ENCODE measurements at places on chromosomes 2 and 18. TPM values are rescaled to one million over a fixed set of nuclear protein-coding genes. Genes with fewer than 3 reads are reported as not detected.

DNA sequence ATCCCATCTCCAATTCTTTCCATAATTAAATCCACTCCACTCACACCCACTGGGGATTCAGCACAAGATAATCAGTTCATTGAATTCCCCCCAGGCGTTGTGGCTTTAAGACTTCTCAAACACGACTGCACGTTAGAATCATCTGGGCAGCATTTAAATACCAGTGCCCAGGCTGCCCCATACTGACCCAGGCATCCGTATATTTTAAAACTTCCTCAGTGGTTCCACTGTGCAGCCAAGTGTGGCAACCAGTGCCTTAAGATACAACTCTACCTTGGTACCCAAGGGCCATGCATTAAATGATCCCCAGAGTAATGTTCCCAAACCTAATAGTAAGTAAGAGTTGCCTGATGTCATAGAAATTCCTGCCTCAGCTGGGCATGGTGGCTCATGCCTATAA is 54.3 kb upstream of the BZW1 start:
- no peak overlapping the region for H3K27ac ChIP-seq
- H3K36me3 ChIP-seq, result no peaks in the 10 kb centered on the region
- H3K27me3 ChIP-seq, result no peaks in the 10 kb centered on the region
- DNase-seq, result peak; percentile 44
- peaks cover 28% of the 10 kb centered on the region for H3K4me1 ChIP-seq

GRCh38 chr2:43906448-43907109 is 67.8 kb downstream of the ABCG8 start:
- DNase-seq, result no peak
- H3K36me3 ChIP-seq, result peaks cover 46% of the 10 kb centered on the region
- H3K4me3 ChIP-seq, result no peak overlapping the region
- no peak overlapping the region for H3K27ac ChIP-seq

DNA sequence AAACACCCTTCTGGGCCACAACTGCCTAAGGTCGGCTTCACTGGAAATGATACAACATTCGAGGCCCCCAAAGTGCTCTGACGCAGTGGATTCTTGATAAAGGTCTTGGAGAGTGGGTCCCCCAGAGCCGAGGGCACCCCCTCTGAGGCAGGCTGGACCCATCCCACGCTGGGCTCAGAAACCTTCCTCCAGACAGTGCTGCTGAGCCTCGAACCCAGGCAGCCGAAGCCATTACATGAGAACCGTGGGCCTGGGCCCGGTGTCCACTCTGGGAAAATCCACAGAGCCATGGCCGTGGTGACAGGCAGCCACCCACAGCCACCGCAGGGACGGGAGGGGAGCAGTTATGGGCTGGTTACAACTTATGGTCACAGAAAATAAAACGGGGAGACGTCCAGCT is 81.4 kb upstream of the ID2 start:
- no peaks in the 10 kb centered on the region for H3K27me3 ChIP-seq
- no peak overlapping the region for H3K4me3 ChIP-seq
- no peak overlapping the region for H3K27ac ChIP-seq
- no peaks in the 10 kb centered on the region for H3K36me3 ChIP-seq
- no peaks in the 10 kb centered on the region for H3K4me1 ChIP-seq

- no peak for DNase-seq
- H3K27ac ChIP-seq, result no peak overlapping the region
- no peaks in the 10 kb centered on the region for H3K4me1 ChIP-seq
- H3K4me3 ChIP-seq, result no peak overlapping the region
Measured at GRCh38 chr2:55958756-55959155, 35.2 kb upstream of the EFEMP1 start.

GRCh38 chr2:9570182-9571060 is 14.8 kb upstream of the ADAM17 start:
- no peaks in the 10 kb centered on the region for H3K36me3 ChIP-seq
- H3K4me3 ChIP-seq, result no peak overlapping the region
- H3K27me3 ChIP-seq, result no peaks in the 10 kb centered on the region
- no peak for DNase-seq
- no peaks in the 10 kb centered on the region for H3K4me1 ChIP-seq

DNA sequence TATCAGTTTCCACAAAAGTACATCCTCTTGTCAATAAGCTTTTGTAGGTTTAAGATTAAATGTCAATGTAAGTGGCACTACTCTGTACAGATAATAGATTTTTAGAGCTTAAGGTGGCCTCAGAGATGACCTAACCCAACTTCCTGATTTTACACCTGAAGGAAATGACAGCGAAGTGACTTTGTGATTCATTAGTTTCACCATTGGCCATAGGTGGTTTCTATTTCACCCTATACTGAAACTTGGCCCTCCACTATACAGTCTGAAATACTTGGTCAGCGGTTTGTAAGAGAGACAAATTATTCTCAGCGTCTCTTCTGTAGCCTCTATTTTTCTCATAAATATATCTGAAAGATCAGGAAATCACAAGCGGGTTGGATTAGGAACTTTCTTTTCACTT is 330.4 kb upstream of the FAM98A start:
- no peaks in the 10 kb centered on the region for H3K27me3 ChIP-seq
- no peaks in the 10 kb centered on the region for H3K36me3 ChIP-seq
- no peak overlapping the region for H3K27ac ChIP-seq
- H3K4me1 ChIP-seq, result no peaks in the 10 kb centered on the region

GRCh38 chr2:96869281-96869821 is 529 bp downstream of the SEMA4C start:
- no peaks in the 10 kb centered on the region for H3K36me3 ChIP-seq
- H3K27me3 ChIP-seq, result no peaks in the 10 kb centered on the region
- DNase-seq, result no peak
- peaks cover 21% of the 10 kb centered on the region for H3K4me1 ChIP-seq
- H3K27ac ChIP-seq, result no peak overlapping the region
- peak overlapping the region; percentile 67 for H3K4me3 ChIP-seq

DNA sequence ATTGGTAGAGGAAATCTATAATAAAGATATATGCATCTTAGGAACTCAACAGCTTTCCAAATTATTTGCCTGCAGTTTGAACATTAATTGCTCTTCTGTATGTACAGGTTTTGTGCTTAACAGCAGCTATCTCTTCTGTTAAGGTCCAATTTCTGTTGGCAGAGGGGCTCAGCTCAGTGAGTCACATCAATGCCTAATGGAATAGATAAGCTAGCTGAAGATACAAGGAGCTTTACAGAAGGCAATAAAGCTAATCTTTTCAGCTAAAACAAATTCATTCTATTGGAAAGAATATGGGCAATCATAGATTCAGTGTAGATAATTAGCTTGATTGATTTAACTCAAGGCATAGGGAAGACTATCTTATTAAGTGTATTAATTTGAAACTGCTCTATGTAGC is 58.4 kb upstream of the UNC80 start:
- H3K27ac ChIP-seq, result no peak overlapping the region
- H3K36me3 ChIP-seq, result no peaks in the 10 kb centered on the region

GRCh38 chr18:63074981-63075404 is 244.6 kb downstream of the BCL2 start:
- no peak for DNase-seq
- no peaks in the 10 kb centered on the region for H3K36me3 ChIP-seq
- H3K27me3 ChIP-seq, result no peaks in the 10 kb centered on the region
- no peak overlapping the region for H3K4me3 ChIP-seq
- H3K4me1 ChIP-seq, result no peaks in the 10 kb centered on the region
- no peak overlapping the region for H3K27ac ChIP-seq

GRCh38 chr2:72974436-72974754 is 57.1 kb downstream of the EMX1 start:
- no peaks in the 10 kb centered on the region for H3K4me1 ChIP-seq
- no peak for DNase-seq
- H3K27me3 ChIP-seq, result peaks cover 3% of the 10 kb centered on the region
- H3K36me3 ChIP-seq, result no peaks in the 10 kb centered on the region

DNA sequence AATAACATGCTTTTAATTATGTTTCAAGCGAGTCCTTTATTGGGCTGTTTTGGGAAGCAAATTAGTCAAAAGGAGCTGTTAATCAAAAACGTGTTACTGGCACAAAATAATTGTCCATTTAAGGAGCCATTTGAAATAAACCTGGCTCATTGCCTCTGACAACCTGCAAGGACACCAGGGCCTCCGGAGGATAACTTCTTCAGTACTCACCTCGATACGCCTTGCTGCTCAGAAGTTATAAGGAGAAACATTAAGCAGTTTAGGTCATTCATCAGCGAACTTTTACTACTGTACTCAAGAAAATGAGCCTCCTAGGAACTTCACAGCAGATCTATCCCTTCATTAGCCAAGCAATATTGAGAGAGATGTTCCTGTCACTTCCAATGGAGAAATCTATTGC is 1579.2 kb upstream of the ACVR2A start:
- H3K27ac ChIP-seq, result no peak overlapping the region
- H3K4me1 ChIP-seq, result no peaks in the 10 kb centered on the region
- no peak for DNase-seq
- no peaks in the 10 kb centered on the region for H3K27me3 ChIP-seq

DNA sequence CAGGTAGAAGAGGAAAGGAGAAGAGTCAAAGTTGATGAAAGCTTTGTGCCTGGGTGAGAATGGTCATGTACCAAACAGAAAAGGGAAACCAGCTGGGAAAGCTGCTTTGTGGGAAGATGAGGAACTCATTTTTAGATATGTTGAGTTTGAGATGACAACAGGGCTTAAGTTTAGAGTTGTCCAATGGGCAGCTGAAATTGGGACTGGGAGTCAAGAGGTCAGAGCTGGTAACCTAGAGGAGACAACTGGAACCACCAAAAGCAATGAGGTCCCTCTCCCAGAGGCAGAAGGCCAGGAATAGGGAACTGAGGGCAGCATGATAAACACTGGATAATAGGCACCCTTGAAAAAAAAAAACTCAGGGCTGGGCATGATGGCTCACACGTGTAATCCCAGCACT is 48.8 kb downstream of the SLC4A1AP start:
- H3K27me3 ChIP-seq, result no peaks in the 10 kb centered on the region
- H3K36me3 ChIP-seq, result no peaks in the 10 kb centered on the region
- H3K27ac ChIP-seq, result no peak overlapping the region
- DNase-seq, result no peak

DNA sequence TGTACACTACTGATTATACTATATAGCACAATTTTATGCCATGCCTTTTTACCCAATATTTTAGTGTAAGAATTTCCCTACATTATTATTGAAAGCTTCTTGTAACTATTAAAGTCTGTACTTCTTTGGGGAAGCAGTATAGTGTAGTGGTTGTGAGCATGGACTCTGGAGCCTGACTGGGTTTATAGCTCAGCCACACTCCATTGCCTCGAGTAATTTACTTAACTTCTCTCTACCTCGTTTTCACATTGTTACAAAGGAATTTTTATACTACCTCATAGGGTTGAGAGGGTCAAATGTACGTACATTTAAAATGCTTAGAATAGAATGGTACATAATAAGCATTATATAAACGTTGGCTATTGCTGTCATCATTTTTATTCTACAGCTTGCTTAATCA is 139.2 kb downstream of the UBR3 start:
- peaks cover 4% of the 10 kb centered on the region for H3K36me3 ChIP-seq
- no peaks in the 10 kb centered on the region for H3K27me3 ChIP-seq
- no peak overlapping the region for H3K4me3 ChIP-seq
- H3K4me1 ChIP-seq, result no peaks in the 10 kb centered on the region
- no peak overlapping the region for H3K27ac ChIP-seq

DNA sequence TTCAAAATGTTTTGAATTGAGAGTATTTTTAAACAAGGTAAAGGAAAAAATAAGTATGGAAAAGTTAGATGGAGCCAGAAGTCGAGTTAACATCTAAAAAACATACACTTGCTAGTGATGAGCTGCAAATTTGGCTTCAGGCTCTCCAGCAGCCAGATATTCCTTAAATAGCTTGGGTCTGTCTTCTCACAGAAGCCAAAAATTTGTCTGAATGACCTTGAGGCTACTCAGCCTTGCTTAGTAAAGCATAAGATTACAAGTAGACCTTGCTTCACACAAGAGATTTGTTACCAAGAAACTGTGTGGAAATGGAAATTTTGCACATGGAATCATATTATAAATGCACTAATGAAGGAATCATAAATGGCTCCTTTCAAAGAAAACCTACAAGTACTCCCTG is 40.8 kb upstream of the GRB14 start:
- no peak for DNase-seq
- no peaks in the 10 kb centered on the region for H3K4me1 ChIP-seq
- H3K4me3 ChIP-seq, result no peak overlapping the region
- H3K27me3 ChIP-seq, result no peaks in the 10 kb centered on the region

DNA sequence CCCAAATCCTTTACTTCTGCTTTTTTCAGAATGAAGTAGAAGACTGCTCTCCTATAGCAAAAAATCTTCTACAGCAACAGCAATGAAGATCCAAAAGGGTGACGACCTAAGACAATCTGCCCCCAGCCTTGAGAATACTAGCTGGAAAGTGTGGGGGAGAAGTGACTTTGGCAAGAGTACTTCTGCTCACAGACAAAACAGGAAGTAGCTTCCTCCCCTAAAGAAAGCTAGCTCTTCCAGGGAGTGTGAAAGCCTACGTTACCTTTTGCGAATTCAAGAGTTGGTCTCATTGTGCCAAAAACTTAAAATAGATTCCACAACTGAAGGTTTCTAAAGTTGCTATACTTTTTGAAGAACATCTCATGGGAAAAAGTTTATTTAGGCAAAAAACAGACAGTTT is 1069.2 kb upstream of the CHAC2 start:
- H3K4me3 ChIP-seq, result no peak overlapping the region
- H3K27me3 ChIP-seq, result no peaks in the 10 kb centered on the region
- no peak for DNase-seq
- H3K4me1 ChIP-seq, result no peaks in the 10 kb centered on the region
- no peak overlapping the region for H3K27ac ChIP-seq
- no peaks in the 10 kb centered on the region for H3K36me3 ChIP-seq

DNA sequence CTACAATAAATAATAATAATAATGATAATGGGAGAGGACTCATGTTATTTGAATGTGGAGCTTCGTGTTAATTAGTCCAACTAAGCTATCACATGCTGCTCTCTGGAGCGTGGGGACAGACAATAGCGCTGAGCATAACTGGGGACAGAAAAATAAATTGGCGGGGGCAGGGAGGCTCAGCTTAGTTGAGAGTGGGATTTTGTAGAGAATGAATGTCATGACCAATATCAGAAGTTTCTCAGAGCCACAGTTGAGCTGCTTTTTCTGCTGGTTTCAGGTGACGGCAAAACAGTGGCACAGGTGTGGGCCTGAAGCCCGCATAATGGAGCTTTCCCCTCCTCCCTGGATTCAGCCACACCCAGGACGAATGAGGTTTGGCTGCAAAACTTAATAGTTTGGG is 111.1 kb upstream of the CAB39 start:
- H3K4me3 ChIP-seq, result no peak overlapping the region
- H3K4me1 ChIP-seq, result peaks cover 17% of the 10 kb centered on the region
- DNase-seq, result peak; percentile 36
- no peak overlapping the region for H3K27ac ChIP-seq
- H3K27me3 ChIP-seq, result no peaks in the 10 kb centered on the region
- no peaks in the 10 kb centered on the region for H3K36me3 ChIP-seq

TANC1 gene
- not detected for total RNA-seq

ZNF2 gene
- total RNA-seq, result 7.1 TPM

SGPP2 gene
- not detected for total RNA-seq

IL36G gene
- total RNA-seq, result not detected

TCF7L1 gene
- total RNA-seq, result not detected

TMEM37 gene
- total RNA-seq, result not detected

IL1B gene
- not detected for total RNA-seq

GATA6 gene
- total RNA-seq, result not detected

NR4A2 gene
- 0.40 TPM for total RNA-seq

CNDP2 gene
- 167 TPM for total RNA-seq

SP140 gene
- 24.2 TPM for total RNA-seq
